ENCODE measurements at places on chromosomes 5 and 9.

DNA sequence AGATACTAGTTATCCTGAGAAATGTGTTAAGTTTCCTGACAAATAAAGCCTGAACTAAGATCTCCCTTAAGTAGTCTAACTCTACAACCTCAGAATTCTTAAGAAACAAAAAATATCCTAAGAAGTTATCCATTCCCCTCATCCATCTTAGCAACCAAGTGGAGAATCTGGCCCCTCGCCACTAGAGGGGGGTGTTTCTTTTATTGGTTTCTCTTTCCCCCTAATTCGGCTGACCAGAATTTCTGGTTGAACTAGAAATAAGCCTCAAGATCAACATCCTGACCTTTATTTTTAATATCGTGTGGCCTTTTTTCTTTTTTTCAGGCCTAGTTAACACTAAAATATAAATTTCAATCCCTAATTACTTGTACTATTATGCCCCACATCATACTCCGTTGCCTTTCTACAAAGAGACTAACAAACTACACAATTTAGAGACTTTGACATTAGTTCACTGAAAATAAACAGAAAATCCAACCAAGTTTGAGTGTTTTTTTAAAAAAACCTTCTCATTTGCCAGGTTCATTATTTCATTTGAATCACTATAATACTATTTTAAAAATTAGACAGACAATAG lies 14.3 kb upstream of the NR4A3 start:
- DNase-seq, result peak; percentile 55

DNA sequence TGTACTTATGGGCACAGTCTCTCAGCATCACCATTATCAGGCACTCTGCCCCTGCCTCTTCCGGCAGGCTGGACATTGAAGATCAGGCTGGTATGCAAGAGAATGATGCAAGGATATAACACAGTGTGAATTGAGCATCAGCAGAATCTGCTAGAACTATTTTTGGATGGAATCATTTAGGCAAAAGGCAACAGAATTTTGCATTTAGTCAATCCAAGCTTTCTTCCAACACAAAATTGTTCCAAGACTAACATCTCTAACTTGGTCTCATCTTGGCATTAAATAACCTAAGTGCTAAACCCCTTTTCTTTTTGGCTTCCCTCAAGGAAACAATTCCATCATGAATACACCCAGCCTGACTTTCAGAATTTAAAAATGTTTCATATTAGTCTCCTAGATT lies 339.9 kb downstream of the PRELID2 start:
- DNase-seq, result no peak

GRCh38 chr9:105421154-105421553 lies 26.7 kb upstream of the FSD1L start:
- DNase-seq, result no peak

GRCh38 chr5:58542709-58543108 lies 40.2 kb upstream of the RAB3C start:
- DNase-seq, result no peak

- DNase-seq, result no peak
Measured at GRCh38 chr5:172436078-172436878, 18.0 kb downstream of the SH3PXD2B start.
